Urothelium cell line (cell line): ENCODE measurements at places on chromosomes 3 and 15.

GRCh38 chr15:50415752-50416404, 8.3 kb upstream of the USP8 start:
- DNase-seq: no peak

DNA sequence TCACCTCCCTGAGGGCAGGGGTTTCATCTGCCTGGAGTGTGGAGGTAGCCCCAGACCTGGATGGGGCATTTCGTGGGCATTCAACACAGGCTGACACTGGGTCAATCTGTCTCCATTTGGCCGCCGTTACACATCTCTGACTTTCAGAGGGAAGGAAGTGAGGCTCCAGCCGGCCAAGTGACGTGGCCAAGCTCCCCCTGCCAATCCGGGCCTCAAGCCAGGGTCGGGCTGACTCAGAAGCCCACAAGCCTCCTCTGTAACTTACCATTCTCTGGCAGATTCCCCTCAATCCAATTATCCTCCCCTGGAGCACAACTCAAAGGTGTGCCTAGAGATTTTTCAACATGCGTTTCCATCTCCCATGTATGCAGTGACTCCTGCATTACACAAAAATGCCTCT, 227.6 kb downstream of the KLF13 start:
- peak; percentile 14 for DNase-seq

GRCh38 chr3:22606461-22606860, 596.7 kb upstream of the UBE2E2 start:
- no peak for DNase-seq

GRCh38 chr15:82135638-82136037, 89.8 kb upstream of the MEX3B start:
- DNase-seq: no peak
